ENCODE measurements at places on chromosomes 6 and 20. TPM values are rescaled to one million over a fixed set of nuclear protein-coding genes. Genes with fewer than 3 reads are reported as not detected.

The OPN5 gene
- total RNA-seq = not detected

DNA sequence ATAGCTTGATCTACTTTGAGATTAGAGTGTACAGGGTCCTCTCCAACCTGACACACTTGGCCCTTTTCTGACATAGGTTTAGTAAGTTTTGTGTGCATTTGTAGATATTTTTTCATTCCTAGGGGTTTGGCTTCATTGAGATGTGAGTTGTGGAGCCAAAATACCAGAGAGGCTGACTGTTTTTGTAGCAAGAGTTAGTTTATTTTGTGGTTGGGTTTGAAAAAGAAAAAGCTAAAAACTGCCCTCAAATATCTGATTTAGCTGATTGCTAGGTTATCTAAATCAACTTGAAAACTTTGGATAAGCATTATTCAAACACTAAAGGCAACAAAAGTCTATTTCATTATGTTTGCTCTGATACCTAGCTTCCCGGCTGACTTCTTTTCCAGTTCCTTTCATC, 164.7 kb upstream of the CENPW start:
- peak; percentile 74 for DNase-seq

- DNase-seq = no peak
Measured at GRCh38 chr6:1912731-1913130, 303.0 kb downstream of the FOXC1 start.

The FAM209A gene
- total RNA-seq = not detected
